WERI-Rb-1 (cell line): ENCODE measurements at places on chromosomes 1 and 21.

DNA sequence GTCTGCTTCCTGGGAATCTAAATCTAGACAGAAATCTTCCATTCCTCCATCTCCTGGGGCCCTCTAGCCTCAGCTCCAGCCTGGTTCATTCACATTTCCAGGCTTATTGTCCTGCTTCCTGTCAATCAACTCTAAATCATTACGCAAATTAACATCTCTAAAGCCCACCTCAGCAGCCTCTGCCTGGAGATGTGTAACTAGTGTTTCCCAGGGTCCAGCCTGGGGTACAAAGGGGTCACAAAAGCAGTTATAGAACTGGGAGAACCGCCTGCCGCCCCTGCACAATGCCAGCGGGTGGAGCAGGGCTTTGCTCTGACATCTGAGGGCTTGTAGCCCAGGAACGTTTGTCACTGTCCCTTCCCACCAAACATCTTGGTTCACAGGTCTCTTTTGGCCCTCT lies 373.5 kb downstream of the RRAGC start:
- no peak for DNase-seq

DNA sequence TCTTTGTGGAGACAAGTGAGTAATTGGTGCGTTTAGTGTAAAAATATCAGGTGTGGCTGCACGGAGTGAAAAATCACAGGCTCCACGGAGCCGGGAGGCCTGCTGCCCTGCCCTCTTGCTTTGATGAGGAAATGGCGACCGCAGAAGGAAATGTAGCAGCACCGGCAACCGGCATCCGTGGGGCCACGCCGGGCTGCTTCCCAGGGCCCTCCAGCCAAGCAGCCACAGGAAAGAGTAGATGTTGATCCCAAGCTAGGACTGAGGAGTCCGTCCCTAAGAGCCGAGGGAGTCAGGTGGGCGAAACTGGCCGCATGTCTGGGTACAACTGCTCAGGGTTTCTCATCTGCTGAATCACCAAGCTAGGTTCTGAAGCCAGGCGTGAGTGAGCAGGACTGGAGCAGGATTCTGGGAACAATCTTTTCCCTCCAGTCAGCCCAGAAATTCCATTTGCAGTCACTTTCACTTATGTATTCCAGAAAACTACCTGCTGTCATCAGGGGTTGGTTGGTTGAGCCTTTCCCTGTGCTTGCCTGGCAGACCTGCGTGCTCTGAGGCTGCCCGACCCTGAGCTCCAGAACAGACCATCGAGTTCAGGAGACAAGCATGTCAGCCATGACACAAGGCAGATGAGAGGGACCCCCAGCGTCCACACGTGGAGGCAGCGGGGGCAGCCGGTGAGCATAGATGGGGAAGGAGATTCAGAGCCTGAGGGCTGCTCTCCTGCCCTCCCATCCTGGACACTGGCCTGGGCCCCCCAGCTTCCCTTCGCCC lies 5.8 kb upstream of the ITGB2 start:
- DNase-seq = no peak

DNA sequence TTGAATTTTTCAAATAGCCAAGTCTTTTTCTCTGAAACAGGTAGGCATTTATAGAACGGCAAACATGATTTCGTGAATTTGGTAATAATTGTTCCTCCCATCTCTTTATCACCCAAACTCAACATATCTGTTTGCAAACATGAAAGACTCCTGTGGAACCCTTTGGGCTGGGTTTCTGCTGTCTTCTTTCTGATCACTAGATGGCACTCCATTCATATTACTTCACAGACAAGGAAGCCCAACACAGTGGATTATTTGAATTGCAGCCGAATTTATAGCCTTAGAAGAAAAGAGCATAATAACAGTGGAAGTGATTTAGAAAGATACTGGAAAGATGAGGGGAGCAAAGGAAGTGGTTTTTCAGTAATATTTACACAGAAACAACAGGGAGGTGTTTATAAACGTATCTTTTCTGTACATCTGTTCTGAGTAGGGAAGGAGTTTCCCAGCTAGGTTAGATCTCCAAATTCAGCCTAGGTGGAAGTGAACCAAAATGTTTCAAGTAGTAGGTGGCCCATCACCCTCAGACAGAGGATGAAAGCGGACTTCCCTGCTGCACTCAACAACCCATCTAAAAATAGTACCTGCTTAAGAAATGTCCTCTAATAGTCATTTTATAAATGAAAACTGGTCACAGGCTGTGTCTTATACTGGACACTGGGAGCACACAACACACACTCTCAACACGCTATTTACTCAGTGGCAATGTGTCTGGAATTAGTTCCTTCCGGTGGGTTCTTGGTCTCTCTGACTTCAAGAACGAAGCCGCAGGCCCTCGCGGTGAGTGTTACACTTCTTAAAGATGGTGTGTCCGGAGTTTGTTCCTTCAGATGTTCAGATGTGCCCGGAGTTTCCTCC lies 67.6 kb downstream of the MAP3K21 start:
- peak; percentile 46 for DNase-seq

DNA sequence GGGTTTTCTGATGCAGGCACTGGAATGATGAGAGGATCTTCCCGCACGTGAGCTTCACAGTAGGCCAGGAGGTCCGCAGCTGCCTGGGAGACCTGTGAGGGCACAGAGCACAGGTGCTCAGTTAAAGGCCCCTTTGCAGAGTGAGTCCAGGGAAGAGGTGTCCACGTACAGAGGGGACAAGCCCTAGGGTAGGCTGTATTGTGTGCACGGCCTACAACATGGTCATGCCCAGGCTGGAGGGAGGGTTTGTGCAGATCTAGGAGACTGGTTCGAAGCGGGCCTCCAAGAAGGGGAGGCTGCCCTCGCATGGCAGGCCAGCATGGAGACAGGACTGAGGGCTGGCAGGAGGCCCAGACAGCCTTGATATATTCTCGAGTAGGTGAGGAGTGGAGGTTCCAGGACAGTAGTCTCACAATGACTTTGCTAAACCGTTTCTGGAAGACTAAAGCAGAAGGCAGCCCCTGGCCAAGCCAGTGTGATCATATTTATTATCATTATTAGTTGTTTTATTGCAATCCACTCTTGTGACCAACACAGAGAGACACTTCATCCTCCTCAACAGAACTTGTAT lies 48.0 kb upstream of the B3GALNT2 start:
- no peak for DNase-seq

GRCh38 chr1:178330153-178330552 lies 166.6 kb downstream of the CLEC20A start:
- no peak for DNase-seq

- DNase-seq = no peak
Observed at GRCh38 chr1:89910268-89910667, 84.6 kb upstream of the ZNF326 start.

DNA sequence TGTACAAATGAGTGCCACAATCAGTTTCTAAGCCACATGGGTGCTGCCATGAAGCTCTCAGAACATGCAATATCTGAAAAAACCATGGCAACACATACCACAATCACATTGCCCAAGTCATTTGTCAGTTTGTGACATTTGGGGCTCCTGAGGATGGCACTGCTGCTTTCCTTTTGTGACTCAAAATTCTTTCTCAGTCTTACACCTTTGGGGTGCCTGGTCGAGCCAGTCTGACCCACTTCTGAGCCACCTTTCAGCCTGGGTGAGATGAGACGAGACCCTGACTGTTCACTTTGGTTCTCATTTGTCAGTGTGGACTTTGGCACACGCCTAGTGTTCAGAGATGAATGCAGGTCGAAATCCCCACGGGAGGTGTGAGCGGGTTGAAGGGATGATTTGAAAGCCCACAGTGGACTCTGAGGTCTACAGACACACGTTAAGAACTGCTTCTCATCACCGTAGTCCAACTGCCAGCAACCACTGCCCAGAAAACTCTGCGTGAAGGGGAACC lies 8.0 kb downstream of the BATF3 start:
- no peak for DNase-seq

- no peak for DNase-seq
Observed at GRCh38 chr1:112445596-112445995, 49.6 kb downstream of the CTTNBP2NL start.

- peak; percentile 53 for DNase-seq
Observed at GRCh38 chr1:193069748-193070385, 10.5 kb downstream of the RO60 start.

DNA sequence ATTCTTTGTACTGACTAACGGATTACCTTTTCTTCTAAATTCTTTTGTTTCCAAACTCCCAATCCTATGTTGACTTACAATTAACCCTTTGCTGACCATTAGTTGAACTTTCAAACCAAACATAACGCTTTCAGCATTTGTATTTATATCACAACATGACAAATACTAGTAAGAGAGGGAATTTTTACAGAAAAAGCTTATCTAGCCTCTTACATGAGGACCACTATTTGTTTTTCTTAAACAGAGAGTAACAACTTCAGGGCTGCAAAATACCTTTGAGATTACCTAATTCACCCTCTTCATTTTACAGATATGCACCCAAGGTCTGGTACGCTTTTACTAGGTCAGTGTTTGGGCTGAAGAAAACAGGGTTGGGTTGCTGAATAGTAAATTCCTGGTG lies 45.0 kb upstream of the CXADR start:
- no peak for DNase-seq

- DNase-seq = no peak
Observed at GRCh38 chr21:14353231-14353630, 29.7 kb downstream of the HSPA13 start.

- no peak for DNase-seq
Observed at GRCh38 chr1:8947127-8947691, 1.5 kb downstream of the CA6 start.

DNA sequence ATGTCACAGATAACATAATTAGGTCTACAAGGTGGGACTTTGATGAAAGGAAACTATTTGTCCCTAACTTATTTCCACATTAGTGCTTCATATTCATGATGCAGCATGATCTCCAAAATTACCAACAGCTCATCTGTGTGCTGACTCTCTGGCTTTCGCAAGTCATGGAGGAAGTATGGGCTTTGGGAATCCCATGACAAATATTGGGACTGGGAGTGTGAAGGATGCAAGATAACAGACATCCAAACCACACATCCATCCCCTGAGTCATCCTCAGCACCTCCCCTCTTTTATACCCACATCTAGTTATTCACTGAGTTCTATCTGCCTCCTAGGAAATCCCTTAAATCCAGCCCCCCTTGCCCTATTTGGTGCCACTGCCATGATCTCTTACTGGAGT lies 102.8 kb upstream of the COL24A1 start:
- DNase-seq = no peak

- no peak for DNase-seq
Observed at GRCh38 chr1:119006406-119007279, 18.5 kb upstream of the TBX15 start.

DNA sequence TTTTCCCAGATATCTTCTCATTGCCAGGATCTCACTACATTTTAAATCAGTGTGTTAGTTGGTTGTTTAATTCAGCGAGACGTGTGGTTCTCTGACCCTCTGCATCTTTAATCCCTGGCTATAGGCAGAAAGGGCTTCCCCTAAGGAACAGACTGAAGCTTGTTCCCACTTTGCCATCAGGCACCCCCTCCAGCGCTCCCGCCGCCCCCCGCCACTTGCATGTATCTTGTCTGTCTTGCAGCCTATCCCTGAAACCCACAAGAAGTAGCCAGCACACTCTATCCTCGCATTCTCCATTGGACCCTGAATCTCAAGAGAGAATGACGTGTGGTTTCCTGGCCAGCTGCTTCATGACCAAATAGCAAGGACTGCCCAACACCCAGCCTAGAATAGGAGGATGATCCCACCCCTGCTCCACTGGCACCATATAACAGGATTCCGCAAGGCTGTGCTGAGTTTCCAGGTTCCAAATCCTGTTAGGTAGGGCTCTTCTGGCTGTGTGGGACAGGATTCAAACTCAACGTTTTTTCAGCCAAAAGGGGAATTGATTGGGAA lies 7.8 kb downstream of the CLDN19 start:
- DNase-seq = no peak

DNA sequence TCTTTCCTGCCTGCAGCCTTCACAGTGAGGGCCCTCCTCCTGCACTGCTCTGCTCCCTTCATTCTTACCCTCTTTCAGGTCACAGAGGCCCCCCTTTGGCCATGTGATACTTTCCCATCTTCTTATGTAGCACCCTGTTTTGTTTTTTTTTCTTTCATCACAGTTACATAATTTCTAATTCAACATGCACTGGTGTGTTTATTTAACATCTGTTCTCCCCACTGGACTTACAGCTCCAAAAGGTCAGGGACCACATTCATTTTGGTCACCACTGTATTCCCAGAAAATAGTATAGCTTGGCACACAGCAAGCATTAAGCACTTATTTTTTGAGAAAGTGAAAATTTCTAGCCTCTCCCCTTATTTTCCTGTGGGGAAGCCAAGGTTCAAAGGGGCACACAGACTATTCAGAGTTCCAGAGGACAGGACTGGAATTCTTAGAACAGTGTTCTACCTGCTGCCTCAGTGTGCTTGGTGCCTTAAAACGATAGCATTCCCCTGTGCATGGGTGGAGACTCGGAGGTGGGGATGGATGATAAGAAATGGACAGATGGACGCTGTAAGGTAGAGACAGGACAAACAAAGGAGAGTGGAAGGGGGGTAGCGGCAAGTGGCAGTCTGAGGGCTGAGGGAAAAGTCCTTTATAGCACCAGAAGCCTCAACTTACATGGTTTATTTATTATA lies 5.3 kb downstream of the DENND2D start:
- no peak for DNase-seq
